Activated naive CD8-positive, alpha-beta T cell treated with anti-CD3 and anti-CD28 coated beads for 36 hours (primary cell): ENCODE measurements at places on chromosomes 7 and 10.

DNA sequence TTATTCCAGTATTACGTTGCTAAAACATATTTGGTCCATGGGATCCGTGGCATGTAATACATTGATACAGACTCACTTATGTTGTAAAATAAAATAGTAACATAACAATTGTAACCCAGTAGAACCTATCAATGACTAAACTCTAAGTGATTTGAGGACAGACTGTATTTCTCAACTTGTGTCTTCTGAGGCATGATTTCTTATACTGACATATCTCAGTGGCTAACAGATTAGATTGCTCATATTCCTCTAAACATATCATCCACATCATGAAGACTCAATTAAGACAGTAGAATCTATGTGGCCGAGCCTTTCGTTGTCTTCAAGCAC is 72.3 kb downstream of the CREB5 start:
- no peak for DNase-seq

GRCh38 chr7:50627824-50628361 is 62.7 kb upstream of the DDC start:
- no peak for DNase-seq

GRCh38 chr7:107302250-107302847 is 133.5 kb downstream of the HBP1 start:
- DNase-seq = no peak

GRCh38 chr7:155543011-155543876 is 3.1 kb downstream of the CNPY1 start:
- no peak for DNase-seq

DNA sequence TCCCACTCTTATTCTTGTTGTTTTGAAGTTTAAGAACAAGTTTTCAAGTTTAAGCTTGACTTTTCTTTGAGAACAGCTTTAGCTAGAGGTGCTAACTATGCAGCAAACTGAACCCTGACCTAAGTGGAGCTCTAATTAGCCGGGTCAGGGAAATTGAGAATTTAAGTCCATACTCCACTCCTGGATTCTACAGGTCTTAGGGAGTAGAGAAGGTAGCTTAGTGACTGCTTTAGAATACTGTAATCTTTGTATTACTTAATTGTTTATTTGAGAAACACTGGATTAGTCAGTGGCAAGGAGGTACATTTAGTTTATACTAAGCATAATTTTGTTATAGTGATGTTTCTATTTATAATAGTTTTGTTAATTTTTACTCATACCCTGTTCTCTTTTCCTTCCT is 74.6 kb upstream of the STRIP2 start:
- no peak for DNase-seq
